ENCODE measurements at places on chromosomes 3 and 15.
A peak's percentile ranks its signal among the peaks of the same experiment; 100 is the strongest.

GRCh38 chr3:15385901-15386653 is 41.3 kb downstream of the METTL6 start:
- no peak for DNase-seq

- DNase-seq: no peak
These were observed 59.6 kb downstream of the PLCL2 start for GRCh38 chr3:16944356-16944755.

DNA sequence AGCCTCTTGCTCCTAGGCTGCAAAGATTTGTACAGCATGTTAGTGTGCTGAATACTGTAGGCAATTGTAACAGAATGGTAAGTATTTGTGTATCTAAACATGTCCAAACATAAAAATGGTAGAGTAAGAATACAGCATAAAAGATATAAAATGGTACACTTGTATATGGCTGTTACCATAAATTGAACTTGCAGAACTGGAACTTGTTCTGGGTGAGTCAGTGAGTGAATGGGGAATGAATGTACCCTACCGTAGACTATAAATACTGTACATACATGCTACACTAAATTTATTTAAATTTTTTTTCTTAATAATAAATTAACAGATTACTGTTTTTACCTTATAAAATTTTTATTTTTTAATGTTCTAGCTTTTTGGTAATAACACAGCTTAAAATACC is 858.7 kb downstream of the ROBO2 start:
- DNase-seq: no peak

DNA sequence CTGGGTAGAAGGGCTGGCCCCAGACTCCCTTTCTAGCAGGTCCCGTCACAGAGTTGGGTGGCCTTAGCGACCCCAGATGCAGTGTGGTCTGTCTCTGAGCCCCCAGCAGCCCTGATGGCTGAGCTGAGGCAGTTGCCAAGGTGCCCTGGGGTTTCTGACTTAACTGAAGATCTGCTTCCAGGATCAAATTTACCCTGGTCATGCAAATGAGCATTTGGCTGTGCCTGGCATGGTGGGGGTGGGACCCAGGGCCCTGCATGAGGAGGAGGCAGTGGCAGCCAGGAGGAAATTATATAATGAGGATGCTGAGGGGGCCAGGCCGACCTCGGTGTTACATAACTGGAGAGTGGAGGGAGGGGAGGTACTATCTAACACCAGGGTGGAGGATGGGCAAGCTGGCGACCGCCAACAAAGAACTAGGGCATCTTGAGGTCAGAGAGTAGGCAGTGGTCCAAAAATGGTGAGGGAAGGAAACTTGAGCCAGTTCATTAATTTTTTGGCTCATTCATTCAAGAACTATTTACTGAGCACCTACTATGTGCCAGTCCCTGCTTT is 16.4 kb downstream of the PLEKHO2 start:
- no peak for DNase-seq

DNA sequence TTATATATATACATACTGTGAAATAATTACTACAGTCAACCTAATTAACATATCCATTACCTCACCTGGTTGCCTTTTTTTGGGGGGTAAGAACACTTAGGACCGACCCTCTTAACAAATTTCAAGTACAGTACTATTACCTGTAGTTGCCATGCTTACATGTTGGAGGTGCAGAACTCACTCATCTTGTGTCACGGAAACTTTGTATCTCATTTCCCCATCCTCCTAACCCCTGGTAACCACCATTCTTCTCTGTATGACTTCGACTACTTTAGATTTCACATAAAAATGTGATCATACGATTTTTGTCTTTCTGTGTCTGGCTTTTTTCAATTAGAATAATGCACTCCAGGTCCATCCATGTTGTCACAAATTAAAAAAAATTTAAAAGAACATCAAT is 55.5 kb upstream of the MELTF start:
- no peak for DNase-seq

- DNase-seq: no peak
These were observed 4.0 kb upstream of the TBC1D21 start for GRCh38 chr15:73869216-73869995.

- DNase-seq: no peak
These were observed 411.0 kb upstream of the NR2F2 start for GRCh38 chr15:95919460-95919859.

GRCh38 chr3:32281570-32282106 is 43.2 kb downstream of the CMTM8 start:
- DNase-seq: no peak

DNA sequence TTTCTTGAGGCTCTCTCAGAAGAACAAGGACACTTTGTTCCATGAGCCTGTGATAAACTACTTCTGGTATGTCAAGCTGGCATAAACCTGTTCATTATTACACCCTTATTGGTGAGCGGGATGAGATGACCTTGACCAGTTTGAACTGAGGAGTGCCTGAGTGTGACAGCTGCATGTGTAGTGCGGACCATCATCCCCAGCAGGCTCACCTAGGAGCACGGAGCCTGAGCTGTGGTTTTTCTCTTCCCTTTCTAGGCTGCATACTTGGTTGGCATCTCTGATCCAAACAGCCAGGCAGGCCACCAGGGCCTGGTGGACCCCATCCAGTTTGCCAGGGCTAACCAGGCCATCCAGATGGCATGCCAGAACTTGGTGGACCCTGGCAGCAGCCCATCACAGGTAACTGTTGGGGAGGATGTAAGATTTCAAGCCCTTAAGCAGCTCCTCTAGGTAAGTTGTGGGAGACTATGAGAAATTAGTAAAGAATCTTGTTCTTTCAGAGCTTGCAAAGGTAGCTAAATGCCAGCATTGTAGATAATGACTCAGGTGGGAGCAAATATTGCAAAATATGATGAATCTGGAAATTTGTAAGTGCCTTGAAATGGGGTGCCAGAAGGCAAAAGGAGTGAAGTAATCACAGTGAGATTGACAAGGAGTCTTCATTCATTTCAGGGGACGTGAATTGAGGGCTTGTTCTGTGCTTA is 288.9 kb upstream of the TPM1 start:
- DNase-seq: no peak

GRCh38 chr15:70469651-70470555 is 293.5 kb downstream of the UACA start:
- DNase-seq: no peak

- DNase-seq: no peak
These were observed 432.7 kb upstream of the ARHGEF26 start for GRCh38 chr3:153688301-153689120.

DNA sequence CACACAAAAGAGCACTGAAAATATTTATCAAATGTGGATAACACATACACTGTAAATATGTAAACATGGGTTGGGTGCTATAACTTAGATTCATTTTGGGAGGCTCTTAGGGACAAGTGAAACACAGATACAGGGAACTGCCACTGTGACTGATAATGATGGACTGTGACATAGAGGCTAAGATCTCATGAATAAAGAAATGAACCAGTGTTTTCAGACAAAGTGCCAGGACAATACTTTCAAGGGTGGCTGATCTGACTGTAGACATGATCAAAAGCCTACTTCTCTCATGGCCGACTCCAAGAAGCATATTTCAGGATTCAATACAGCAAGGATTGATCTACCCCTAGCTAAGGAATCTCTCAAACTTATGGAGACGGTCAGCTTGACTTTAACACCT is 353.8 kb downstream of the FGF12 start:
- DNase-seq: no peak

DNA sequence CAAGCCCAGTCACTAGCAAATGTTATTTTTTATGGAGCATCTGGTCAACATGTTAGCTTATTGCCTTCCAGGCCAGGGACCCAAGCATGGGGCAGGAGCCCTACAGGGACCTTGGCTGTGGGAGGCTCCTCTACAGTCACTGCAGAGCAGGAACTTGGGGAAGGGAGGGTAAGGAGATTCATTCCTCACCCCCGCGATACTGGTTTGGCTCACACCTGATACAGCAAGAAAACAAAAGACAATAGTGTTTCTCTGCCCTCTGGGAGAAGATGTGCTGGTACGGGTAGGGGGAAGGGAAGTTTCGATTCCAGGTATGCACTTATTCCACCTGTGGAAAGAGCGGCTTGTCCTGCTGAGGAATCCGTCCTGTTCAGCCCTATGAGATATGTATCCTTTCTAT is 77.6 kb downstream of the SLC12A8 start:
- DNase-seq: no peak

DNA sequence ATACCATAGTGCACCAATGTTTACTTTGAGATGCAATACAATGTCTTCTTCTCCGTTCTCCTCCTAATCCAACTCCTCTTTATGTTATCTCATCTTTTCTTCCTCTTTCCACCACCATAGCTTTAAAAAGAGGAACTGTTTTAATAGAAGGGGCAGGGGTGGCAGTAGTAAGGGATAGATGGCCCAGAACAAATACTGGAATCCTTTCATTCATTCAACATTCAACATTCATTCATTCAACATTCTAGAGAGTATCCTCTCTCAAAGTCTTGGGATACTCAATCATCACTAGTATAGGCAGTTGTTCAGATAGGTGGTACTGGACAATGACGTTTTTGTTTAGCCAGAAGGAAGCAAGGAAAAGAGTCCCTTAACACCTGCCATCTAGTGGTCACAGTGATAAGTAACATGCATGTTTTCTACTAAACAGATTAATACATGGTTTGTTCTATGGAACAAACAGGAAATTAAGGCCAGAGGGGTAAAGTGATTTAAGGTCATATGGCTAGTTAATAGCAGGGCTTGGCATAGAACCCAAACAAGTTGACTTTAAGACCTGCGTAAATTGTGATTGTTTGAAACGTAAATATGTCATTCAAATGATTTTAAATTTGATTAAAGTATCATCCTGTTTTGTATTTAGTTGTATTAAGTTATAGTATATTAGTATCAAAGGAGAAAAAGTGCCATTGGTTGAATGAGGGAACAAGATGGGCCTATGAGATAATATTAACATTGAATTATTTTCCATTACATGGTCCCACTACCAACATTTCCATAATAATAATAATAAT is 26.9 kb upstream of the EHHADH start:
- DNase-seq: peak; percentile 13

DNA sequence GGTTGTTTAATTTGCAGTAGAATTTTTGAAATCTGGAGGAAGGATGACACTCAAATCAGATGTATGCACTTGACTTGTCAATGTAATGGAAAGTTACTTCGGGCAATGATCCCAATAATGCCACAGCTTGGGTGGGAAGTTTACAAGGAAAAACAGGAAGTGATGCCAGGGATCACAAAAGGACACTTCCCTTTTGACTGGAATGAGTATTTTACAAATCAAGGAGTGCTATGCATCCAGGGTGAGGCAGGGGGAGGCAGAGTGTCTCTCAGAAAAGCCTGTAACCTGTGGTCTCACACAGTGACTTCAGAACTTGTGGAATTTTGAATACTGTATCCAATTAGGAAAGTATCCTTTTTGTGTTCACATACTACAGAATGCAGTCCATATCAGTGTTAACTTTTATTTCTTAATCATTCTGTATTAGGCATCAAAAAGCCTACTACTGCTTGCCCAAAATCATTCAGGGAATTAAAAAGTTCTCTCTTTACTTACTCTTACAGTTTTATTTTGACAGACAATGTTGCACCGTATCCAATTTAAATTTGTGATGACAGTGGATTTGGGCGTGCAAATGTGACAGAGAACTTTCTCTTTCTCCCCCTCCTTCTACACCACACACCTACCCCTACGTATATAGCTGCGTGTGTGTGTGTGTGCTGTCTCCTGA is 445.1 kb downstream of the MECOM start:
- DNase-seq: no peak

GRCh38 chr3:155960060-155960459 is 89.6 kb downstream of the GMPS start:
- DNase-seq: no peak

DNA sequence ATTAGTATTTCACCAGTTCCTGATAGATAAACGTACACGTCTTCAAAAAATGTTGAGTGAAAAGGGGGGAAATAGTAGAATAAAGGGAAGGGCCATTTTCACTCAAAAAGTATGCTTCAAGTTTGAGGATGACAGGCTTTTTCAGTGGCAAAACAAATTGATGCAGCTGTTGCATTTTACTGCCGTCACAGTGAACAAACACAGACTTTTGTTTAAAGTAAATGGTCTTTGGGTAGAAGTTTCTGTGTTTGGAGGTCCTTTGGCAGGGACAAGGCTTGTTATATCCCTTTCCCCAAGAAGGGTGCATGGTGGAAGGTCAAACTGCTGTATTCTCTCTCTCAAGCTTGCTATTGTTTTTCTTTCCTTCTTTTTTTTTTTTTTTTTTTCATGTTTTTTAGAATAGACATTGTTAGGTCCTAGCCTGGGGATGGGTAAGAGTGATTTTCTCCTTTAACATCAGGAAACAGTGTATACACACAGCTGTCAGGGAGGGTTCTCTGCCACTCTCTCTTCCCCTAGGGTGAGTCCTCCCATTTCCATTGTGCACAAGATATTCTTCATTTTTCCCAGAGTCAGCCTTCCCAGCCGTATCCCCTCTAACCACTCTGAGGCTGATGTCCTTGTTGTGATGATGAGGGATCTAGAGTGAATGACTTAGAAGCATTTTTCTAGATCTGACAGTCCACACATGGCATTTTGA is 6.6 kb upstream of the SUCNR1 start:
- DNase-seq: no peak

DNA sequence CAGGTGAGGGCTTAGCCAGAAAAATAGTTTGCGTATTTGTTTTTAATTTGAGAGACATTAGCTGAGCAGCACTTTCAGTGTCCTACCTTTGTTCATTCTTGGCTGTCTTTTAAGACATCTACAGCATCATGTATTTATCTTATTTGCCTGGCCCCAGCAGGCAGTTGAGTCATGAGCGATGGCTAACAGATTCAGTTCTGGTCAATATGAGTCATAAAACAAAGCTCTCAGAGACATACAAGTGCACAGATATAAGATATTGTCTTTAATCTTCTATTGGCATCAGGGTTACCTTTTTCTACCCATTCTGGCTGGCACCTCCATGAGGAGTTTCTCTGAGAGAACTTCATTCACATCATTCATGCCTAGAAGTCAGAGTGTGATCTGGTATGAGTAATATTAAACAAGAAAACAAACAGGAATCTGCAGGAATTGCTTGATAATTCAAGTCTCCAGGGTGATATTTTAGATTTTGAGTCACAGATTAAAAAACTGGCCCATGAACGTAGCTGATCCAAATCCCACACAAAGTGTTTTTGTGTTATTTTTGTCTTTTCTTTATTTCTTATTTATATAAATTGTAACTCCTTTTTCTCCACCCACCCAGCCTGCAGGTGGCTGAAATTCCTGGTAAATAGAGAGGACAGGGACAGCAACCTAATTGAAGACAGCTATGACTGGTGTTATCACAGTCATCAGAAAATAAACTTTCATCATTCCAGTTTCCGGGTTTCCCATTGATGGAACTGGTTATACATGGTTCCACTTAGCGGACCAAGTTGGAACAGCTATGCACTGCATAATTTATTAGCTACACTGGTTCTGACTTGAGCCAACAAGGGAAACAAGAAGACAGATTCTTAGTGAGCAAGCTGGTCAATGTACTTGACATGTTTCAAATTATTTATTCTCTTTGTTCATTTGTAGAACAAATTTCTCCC is 47.3 kb downstream of the PLSCR2 start:
- DNase-seq: no peak

Measured in T-helper 1 cell (primary cell).